NCI-H2081 treated with DMSO at 0.1 percent for 48 hours (cell line): ENCODE measurements at places on chromosomes 1 and 21.

DNA sequence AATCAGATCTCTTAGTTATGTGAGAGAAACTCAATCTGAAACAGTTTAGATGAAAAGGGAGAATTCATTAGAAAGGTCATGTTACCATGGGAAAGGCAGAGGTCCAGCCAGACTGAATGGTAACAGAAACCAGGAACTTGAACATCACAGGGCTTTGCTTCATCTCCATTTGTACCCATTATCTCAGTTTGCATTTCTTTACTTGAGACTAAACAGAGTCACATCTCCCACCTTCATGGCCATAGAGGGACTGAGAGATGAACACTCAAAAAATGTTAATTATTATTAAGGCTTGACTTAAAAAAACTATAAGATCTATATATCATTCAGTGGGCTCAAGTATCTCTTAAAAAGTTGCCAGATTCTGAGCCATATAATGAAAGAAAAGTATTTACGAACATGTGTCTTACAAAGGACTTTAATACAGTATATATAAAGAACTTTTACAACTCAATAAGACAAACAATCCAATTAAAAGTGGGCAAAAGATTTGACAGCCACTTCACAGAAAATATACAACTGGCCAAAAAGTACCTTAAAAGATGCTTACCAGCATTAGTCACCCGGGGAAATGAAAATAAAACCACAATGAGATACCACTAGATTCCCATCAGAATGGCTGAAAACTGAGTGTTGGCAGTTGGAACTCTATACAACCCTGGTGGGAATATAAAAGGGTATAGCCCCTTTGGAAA, 13.2 kb downstream of the KYAT3 start:
- DNase-seq, result no peak

- peak; percentile 98 for DNase-seq
These were observed at the start of gene CREB3L4 for GRCh38 chr1:153967107-153967999. CREB3L4 (plus strand) TSS chr1:153967902; CDS start chr1:153968526, 624 bp downstream.

DNA sequence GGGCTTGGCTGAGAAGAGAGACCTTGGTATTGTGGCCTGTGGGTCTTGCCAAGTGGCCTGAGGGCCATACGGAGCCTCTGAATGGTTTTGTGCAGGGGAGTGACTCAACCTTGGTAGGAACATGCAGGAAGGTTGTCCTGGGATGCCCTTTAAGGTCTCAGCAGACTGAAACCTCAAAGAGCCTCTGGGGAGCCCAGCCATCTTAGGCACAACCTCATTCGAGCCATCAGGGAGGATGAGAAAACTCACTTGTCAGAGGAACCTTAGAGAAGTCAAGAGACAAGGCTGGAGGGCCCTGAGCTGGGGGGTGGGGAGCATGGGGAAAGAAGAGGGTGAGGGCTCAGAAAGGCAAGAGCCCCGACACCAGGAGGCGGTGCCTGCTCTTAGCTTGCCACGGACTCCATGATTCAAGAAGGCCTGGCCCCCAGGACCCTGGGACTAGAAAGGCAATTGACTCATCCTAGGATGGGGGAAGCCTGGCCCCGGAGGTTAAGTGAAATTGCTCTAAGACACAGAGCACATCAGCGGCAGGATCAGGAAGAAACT, 13.0 kb downstream of the IFI6 start:
- DNase-seq, result no peak

DNA sequence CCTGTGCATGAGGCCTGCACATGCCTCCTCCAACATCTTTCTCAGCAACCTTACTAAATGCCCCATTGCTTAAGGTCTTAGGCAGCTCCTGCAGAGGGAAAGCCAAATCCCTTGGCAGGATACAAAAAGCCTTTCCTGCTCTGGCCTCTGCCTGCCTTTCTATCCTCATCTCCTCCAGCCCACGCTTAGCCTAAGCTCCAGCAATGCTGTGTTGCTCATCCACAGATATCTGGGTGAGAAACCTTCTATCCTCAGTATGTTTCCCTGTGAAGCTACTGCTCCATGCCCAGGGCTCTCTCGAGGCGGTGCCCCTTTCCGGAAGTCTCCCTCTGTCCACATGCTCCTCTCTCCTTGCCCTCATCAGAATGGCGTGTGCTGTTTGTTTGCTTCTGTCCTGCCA, 37.0 kb upstream of the CCSAP start:
- no peak for DNase-seq

DNA sequence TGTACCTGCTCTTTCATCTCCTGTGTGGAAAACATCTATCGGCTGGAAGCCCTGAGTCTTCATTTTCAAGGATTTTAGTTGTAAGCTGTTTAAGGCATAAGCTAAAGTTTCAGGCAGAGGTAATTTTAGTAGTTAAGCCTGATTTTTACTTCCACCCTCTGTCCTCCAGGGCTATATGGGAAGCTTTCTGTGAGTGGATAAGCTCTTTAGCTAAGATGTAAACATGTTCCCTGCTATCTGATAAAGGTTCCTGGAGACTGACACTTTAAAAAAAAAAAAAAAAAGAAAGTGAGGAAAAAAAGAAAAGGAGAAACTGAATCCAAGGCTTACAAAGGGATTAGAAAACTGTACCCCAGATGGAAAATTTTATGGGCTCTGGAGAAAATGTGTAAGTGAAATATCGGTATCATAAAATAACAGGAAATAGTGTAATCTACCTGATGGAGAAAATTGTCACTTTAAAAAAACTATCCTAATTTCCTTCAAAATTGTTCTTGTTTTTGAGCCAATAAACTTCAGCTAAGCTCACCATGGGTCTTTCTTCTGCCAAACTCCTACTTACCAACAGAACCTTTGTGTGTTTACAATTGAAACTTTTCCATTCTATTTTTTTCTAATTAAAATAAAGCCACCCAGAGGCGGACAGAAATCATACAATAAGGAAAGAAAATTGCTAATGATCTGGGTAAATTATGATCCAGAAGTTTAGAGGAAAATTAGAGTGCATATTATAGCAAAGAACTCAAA, 180.5 kb downstream of the TGFB2 start:
- DNase-seq, result no peak

DNA sequence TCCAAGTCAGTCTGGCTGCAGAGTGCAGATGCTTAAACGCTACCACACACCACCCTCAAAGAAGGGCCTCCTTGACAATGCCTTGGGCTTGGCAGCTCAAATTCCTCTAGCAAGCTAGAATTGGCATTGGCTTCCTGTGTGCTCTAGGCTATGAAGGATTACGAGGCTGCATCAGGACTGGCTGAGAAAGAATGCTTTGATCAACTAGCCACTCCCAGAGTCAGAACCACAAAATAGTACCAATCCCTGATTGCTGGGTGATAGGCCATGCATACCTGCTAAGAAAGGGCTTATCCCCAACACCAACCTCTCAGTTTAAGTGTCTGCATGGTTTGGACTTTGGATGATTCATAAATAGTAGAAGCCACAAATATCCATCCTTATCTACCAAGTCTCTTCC, 504.9 kb downstream of the OMA1 start:
- no peak for DNase-seq

- DNase-seq, result no peak
These were observed 21.9 kb downstream of the USP48 start for GRCh38 chr1:21761052-21761451.

GRCh38 chr1:225897595-225898514, 8.9 kb upstream of the LEFTY1 start:
- no peak for DNase-seq

DNA sequence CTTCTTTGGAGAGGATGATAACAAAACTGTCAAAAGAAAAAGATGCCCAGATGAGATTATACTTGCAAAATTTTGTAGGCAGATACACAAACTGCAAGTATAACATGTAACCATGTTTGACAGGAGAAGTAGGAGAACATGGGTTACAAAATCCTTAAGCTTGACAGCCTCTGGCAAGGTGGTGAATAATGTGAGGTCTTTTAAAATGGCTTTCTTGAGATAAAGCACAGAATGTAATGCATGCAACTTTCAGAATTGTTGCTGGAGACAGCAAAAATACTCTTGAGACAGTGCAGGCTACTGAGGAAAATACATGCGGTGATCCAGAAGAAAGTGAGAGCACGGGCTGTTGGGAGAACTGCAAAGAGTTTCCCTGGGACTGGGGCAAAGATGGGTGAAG, 24.7 kb downstream of the DNAJC6 start:
- DNase-seq, result no peak

GRCh38 chr1:224510880-224511645, 76.5 kb upstream of the WDR26 start:
- no peak for DNase-seq
